Activated T-cell treated with anti-CD3 and anti-CD28 coated beads, Interleukin-2, amount 50 U/mL, for 48 hours (primary cell): ENCODE measurements at places on chromosomes 3 and 15.
A peak's percentile ranks its signal among the peaks of the same experiment; 100 is the strongest.

DNA sequence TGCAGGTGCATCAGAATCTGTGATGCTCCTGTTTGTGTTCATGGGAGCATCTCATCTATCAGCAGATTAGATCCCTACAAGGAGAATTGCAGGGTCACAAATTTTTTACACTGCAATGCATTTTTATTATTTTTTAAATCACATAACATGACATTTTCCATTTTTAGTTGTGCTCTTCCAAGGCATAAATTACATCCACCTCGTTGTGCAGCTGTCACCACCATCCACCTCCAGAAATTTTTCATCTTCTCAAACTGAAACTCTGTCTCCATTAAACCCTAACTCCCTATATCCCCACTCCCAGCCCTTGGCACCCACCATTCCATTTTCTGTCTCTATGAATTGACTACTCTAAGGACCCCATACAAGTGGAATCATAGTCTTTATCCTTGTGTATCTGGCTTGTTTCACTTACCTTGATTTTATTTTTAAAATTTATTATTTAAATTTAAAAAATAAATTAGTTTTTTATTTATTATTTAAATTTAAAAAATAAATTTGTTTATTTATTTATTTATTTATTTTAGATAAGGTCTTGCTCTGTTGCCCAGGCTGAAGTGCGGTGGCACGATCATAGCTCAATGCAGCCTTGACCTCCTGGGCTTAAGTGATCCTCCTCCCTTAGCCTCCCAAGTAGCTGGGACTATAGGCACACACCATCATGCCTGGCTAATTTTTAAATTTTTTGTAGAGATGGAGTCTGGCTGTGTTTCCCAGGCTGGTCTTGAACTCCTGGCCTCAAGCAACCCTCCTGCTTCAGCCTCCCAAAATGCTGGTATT lies 47.7 kb downstream of the FBLN2 start:
- DNase-seq = no peak

DNA sequence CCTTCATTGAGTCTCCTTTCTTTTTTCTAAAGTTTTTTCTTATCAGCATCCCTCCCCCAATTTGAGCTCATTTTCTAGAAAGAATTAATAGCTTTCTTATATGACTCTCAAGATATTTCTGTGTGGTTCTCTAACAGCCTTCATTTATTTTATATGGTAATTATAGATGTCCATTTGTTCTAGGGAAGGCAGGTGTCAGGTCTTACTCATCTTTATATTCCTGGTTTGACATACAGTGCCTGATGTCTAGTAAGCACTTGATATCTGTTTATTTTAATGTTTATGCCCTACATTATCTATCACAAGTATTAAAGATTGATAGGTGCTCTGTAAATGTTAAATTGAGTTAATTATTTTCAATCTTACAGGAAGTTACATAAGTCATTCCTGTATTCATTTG lies 426.7 kb upstream of the TPRG1 start:
- no peak for DNase-seq

DNA sequence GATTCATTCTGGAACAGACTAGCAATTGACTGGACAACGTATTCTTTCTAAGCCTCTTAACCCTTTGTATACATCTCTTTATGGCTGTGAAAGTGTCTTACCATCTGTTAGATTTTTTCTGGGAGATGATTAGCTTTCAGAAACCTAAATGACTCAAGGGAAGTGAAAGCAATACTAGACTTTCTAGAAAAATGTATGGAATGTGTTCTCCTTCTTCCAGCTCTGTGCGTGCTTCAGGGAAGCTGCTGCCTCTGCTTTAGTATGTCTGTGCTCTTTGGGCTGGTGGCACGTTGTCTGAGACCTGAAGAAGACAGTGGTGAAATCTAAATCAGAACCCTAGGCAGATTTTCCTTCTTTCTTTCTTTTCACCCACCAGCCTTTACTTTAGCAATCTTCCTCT lies 89.5 kb downstream of the ITPR1 start:
- DNase-seq = no peak

DNA sequence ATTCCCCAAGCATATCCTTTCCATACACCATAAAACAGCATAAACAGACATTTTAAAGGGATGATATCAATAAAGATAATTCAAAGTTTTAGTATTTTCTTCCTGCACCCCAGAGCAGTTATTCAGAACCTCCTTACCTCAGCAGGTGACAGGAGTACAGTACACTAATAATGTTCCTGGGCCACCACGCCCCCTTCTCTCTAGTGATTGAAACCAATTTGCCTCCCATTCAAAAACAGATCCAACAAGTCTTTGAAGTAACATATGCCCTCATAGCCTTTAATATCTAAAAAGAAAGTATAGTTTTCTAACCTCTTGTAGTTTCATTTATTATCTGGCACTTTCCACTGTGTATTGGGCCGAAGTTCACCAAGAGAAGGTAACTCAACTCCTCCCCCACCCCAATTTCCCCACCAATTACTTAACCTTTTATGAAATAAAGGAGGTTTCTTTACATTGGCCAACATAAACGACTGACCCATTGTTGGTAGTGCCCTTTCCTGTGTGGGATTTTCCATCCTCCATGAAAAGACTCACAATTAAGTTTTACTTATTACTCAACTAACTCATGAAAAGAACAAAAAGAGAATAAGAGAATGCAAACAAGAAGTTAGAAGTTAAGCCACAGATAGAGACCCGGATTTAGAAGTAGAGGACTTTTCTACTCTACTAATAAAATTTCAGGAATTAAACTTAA lies 5.0 kb upstream of the ATP8B4 start:
- no peak for DNase-seq

DNA sequence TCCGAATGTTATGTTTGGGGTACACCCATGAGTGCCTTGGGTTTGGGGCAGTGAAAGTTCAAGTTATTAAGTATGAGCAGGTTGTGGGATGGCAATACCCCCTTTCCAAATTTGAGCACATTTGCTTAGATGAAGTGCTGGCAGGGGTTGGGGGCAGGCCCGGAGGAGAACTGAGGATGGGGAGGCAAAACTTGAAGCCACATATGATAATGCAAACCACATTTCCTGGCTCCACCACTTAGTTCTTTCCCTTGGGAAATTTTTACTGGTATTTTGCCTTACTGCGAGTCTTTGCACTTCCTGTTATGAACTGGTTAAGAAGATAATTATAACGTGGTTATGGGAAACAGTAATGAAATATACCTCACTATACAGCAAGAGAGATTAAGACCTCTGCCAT lies 336.0 kb upstream of the ONECUT1 start:
- no peak for DNase-seq

DNA sequence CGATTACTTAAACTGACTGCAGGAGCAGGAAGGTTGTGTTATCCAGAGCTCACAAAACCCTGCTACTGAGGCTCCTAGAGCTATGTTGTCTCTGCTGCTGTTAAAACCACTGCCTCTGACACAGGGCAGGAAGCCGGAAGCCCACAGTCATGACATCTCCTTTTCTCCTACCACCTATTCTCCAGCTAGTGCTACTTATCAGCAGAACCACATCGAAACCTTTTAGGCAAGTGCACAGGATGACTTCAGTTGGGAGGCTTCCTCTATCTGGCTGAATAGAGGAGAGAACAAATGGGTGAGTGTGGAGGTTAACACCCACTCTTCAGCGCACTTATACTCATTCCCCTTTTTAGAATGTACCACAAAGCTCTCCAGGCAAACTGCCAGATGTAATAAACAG lies 638.0 kb downstream of the OTOL1 start:
- DNase-seq = no peak

- DNase-seq = no peak
These were observed 16.5 kb downstream of the IMPG2 start for GRCh38 chr3:101303836-101304235.

DNA sequence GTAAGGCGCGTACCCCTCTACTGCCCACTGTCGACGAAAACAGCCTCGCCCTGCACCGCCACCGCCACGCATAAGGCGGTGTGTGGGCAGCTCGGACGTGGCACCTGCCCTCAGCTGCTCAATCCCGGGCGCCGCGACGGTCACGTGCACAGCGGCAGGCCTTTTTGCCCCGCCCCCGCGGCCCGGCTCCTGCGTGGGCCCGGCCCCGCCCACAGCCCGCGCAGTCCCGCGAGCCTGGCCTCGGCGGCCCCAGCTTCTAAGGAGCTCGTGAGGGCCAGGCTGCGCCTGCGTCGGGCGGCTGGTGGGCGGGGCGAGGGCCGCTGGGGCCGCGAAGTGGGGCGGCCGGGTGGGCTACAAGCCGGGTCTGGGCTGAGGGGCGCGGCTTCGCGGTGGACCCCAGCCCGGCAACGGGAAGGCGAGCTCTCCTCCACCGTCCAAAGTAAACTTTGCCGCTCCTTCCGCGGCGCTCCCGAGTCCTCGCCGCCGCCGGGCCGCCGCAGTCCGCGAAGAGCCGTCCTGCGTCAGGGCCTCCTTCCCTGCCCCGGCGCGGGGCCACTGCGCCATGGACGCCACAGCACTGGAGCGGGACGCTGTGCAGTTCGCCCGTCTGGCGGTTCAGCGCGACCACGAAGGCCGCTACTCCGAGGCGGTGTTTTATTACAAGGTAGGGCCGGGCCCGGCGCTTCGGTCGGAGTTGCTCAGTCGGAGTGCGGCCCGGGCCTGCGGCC lies at the start of gene CAPN7:
CAPN7 (plus strand) TSS at position 313 of the 728 bp plus-strand sequence; CDS start at position 563, 250 bp downstream.
- DNase-seq = peak; percentile 96

GRCh38 chr15:86115145-86115801 lies 35.6 kb downstream of the AGBL1 start:
- DNase-seq = no peak

DNA sequence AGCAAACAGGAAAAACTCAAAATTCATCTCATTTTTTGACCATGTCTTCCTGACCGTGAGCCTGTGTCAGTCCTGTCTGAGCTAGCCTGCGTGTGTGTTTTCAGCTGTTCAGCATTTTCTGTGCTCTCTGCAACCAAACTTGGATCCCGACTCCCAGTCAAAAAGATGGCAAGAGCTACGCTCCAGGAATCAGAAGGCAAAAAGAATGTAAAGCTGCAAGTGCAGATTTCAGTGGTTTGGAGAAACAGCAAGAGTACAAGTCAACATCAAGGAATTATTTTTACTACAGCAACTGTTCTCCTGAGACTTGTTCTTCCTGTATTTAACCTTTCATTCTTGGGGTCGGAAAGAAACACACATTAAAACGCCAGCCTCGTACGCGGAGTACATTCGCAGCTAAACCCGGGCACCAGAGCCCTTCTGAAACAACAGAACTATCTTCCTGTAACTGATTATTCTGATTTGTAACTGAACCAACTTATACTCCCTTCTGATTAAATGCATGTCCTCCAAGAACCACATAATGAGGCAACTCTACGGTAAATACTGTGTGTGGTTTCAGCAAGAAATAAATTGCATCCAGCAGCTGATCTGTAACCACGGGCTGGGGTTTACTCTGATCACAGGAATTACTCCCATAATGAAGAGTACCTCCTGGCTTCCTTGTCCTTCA lies 107.4 kb downstream of the LRIG1 start:
- no peak for DNase-seq

GRCh38 chr3:13665582-13666226 lies 116.8 kb downstream of the FBLN2 start:
- DNase-seq = no peak

GRCh38 chr3:98914210-98915080 lies 12.9 kb upstream of the DCBLD2 start:
- no peak for DNase-seq

DNA sequence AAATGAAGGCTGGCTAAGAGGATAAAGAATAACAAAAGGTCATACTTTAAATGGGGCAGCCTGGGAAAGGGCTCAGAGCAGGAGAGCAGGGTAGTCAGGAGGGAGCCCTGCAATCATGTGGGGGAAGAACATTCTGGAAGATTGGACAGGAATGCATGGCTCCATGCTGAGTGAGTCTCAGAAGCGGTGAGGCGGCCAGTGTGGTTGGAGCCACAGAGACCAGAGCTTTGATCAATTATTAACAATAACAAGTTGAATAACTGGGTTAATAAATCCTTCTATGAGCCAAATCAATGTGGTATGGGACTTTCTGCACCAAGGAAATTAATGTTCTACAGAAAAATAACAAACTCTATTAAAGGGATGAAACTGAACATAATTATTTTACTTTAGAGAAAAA lies 57.9 kb upstream of the DCUN1D1 start:
- DNase-seq = no peak

- DNase-seq = no peak
These were observed 46.4 kb downstream of the KCNAB1 start for GRCh38 chr3:156166808-156167207.

- no peak for DNase-seq
These were observed 9.8 kb downstream of the NR2F2 start for GRCh38 chr15:96340348-96340597.

DNA sequence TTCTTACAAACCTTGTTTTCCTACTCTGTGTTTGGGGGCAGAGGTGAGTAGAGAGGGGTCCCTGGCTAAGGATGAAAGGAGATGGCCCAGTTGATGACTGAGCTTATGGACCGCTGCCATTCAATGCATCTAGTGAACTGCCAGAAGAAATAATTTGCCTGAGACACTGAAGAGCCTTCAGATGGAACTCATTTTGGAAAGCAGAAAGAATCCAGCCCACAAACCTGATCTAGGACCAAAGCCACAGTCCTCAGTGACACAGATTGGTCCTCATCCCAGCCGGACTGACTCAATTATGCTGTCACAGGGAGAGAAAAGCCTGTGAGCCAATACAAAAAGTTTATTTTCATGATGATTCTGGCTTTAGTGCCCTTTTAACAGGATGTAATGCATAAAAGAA lies 82.7 kb downstream of the CD47 start:
- DNase-seq = no peak

DNA sequence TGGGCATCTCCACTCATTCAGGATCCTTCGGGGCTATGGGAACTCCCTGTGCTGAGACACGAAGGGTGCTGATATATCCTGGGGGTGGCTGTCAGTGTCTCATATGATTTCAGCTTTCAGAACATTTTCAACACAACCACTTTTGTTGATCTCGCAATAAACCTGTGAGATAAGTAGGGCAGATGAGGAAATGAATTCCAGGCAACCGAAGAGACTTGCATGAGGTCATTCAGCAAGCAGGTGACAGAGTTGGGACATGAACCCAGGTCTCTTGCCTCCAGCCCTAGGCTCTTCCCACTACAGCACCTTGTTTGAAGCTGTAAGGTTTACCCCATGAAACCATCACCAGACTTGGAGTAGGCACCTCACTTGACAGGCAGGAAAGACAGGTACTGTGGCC lies 16.6 kb downstream of the DUOX1 start:
- DNase-seq = no peak

- no peak for DNase-seq
These were observed 9.9 kb downstream of the C15orf39 start for GRCh38 chr15:75211436-75212199.

GRCh38 chr15:42955518-42955917 lies 34.9 kb upstream of the TTBK2 start:
- no peak for DNase-seq
